ENCODE measurements at places on chromosomes 5 and 9.

DNA sequence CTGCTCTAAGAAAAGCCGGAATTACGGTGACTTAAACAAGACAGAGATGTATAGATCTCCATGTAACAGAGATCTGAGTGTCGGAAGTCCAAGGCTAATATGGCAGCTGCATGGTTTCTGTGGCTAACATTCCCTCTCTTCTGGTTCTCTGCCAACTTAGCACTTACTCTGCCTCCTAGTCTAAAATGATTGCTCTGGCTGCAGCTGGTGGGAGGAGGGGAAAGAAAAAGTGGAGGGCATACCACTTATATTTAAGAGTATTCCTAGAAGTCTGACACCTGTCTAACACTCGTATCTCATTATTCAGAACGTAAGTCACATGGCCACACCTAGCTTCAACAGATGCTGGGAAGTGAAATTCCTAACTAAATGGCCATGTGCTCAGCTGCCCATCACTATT, 551.5 kb upstream of the TLE4 start:
- peak; percentile 14 for DNase-seq

GRCh38 chr5:663436-664342, 29.5 kb downstream of the TPPP start:
- DNase-seq: no peak

DNA sequence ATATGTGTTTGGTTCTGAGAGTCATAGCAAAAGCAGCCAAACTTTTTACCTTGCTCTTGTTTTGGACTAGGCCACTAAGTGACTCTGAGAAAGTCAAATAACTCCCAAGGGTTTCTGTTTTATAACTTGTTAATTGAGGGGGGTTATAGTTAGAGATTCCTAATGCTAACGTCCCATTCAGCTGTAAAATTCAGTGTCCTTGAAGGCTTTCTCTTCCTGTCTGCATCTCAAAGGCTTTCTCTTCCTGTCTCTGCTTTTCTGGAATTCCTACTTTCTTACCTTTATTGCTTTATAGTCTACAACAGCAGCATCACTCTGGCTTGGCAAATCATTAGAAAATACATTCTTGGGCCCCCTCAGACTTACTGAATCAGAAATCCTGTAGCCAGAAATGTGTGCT, 479.5 kb upstream of the SEMA6A start:
- no peak for DNase-seq

GRCh38 chr5:131147258-131147657, 17.8 kb downstream of the HINT1 start:
- no peak for DNase-seq

DNA sequence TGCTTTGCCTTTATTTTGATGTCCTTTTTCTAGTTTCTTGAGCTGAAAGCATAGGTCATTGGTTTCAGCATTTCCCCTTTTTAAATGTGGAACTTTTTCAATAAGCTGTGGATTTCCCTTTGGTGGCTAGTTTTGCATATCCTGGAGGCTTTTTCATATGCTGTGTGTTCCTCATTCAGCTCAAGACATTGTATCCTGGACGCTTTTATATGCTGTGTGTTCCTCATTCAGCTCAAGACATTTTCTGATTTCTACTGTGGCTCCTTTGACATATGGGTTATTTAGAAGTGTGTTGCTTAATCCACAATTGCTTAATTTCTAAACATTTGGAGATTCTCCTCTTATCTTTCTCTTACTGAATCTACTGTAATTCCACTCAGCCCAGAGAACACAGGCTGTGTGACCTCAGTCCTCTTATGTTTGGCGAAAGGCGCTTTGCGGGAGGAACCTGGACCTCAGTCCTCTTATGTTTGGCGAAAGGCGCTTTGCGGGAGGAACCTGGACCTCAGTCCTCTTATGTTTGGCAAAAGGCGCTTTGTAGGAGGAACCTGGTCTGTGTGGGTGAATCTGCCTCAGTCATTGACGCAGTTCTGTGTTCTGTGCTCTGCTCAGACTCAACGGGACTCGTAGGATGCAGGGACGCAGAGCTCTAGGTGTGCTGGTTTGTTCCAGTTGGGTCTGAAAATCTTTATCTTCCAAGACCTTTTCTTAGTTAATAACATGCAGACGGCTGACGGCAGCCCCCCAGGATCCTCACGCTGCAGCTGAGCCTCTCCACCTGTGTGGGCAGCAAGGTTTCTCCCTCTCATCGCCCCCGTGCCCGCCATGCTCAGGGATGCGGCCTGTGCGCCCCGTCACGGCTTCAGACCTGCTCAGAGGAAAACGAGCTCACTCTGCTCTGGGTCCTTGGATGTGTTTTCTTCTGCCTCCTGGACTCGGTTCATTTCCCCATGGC, 6.0 kb upstream of the SLC9A3 start:
- DNase-seq: no peak

GRCh38 chr5:55926476-55926875, 68.3 kb downstream of the IL6ST start:
- no peak for DNase-seq

DNA sequence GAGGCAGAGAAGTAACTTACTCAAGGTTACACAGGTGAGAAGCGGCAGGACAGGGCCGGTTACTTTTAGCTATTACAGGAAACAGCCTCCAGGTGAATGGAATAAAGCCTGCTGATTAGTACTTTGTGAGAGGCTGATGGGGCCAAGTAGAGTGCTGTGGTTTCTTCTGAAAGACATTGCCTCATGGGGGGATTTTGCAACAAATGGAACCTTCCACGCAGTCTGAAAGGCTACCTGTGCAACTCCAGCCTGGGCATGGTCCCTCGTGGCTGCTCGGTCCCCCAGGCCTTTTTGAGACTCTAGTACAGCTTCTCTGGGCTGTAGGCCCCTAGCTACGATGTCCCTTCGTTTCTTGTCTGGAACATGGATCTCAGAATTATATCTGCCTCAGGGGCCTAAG, 2.0 kb downstream of the TMEM268 start:
- no peak for DNase-seq

DNA sequence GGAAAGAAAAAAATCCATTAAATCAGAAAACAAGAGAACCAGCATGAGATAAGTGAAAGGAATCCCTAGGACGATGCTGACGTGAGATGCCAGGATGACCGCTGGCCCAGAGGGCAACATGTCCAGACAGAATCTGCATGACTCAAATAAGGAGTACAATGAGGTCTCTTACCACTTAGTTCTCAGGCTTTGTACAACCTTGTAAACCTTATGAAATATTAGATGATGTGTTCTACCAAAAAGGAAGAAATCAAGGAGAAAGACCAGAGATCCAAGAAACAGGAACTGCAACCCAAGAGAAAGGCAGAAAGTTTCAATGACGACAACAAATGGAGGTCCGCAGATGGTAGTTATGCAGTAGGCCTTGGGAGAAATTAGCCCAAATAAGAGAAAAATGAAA, 2.8 kb upstream of the GPR150 start:
- peak; percentile 56 for DNase-seq

Measured in astrocyte (in vitro differentiated cells and primary cell).